ENCODE measurements at places on chromosomes 12 and 14. TPM values are rescaled to one million over a fixed set of nuclear protein-coding genes. Genes with fewer than 3 reads are reported as not detected.

Gene ABCD2
- total RNA-seq, result under 0.01 TPM

Gene SLC8A3
- total RNA-seq, result not detected

Gene SSPN
- 2.0 TPM for total RNA-seq

Gene OLR1
- not detected for total RNA-seq

Gene ADCY4
- 0.36 TPM for total RNA-seq

Gene PPP4R3A
- 28.6 TPM for total RNA-seq

Gene TROAP
- 13.8 TPM for total RNA-seq

Gene MIP
- not detected for total RNA-seq

Gene HOXC12
- not detected for total RNA-seq

Gene CCDC184
- total RNA-seq, result under 0.01 TPM

Gene PMCH
- total RNA-seq, result not detected

Gene SIRT4
- 0.93 TPM for total RNA-seq

Gene LIMA1
- total RNA-seq, result 193 TPM

Gene ART4
- not detected for total RNA-seq

Gene TDRD9
- 0.33 TPM for total RNA-seq

Gene PTCSC3
- total RNA-seq, result not detected

Gene POTEM
- total RNA-seq, result not detected

Gene HSPB8
- total RNA-seq, result 20.0 TPM

Gene TEDC1
- 20.6 TPM for total RNA-seq

Gene LYZ
- total RNA-seq, result not detected

Gene GPR65
- not detected for total RNA-seq

Gene CCDC197
- total RNA-seq, result not detected

Gene LTB4R
- total RNA-seq, result 0.93 TPM

Gene CDH24
- total RNA-seq, result 1.8 TPM

Gene ZNF140
- 12.0 TPM for total RNA-seq

Gene CLEC6A
- total RNA-seq, result not detected

Gene TAS2R19
- total RNA-seq, result 3.9 TPM

Gene FSCB
- under 0.01 TPM for total RNA-seq

Gene NGB
- total RNA-seq, result not detected

Gene CMKLR1
- total RNA-seq, result under 0.01 TPM

Gene COX8C
- total RNA-seq, result not detected

Gene CYP46A1
- 0.34 TPM for total RNA-seq
